Substantia nigra (tissue), 51 donors: ENCODE measurements at places on chromosomes 11 and 22.
A peak's percentile ranks its signal among the peaks of the same experiment; 100 is the strongest.

GRCh38 chr22:40726514-40726913 is 47.2 kb downstream of the MCHR1 start:
- DNase-seq: no peak

DNA sequence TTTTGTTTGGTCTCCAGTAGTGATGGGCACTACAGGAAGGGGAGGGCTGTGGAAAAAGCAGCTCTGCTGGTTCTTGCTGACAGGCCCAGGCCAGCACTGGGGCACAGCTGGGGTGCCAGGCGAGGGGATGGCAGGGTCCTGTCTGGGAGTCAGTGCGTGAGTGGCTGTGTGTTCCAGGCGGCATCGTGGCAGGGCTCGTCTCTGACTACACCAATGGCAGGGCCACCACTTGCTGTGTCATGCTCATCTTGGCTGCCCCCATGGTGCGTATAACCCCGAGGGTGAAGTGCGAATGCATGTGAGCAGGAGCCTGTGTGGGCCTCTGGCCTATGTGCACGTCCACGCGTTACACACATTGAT is 20.9 kb downstream of the SLC37A2 start:
- no peak for DNase-seq

DNA sequence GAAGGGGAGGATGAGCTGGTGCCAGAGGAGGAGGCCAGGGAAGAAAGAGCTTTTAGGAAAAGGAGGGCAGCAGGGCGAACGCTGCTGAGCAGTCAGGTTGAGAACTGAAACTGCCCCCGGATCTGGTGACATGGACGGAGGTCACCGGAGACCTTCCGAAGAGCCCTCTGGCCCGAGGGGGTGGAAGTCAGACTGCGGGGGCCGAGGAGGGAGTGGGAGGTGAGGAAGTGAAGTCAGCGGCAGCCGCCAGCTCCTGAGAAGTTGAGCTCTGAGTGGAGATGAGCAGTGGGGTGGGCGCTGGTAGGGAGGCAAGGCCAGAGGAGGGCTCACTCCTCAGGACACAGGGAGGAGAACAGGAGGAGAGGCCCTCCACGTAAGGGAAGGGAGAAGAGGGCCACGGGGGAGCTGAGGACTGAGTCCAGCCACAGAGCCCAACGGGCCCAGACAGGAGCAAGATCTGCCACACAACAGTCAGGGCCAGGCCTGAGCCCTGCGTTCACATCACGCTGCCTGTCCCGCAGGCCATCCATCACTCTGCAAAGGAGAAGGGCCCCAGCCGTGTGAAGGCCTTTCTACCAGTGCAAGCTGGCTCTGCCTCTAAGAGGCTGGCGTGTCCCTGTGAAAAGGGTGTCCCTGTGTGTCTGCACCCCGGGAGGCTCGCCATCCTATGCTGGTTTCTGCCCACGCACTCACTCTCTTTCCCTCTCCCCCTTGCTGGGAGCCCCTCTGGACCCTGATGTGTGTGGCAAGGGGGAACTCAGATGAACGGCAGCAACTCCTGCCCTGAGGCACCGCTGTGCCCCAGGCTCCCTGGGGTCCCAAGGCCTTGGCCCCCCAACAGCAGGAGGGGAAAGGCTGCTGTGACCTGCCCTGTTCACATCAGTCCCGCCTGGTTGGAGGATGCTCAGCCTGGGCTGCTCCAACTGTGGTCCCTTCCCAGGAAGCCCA is 19.0 kb upstream of the LRRC32 start:
- peak; percentile 15 for DNase-seq

GRCh38 chr22:41499624-41500280 is 30.8 kb downstream of the ACO2 start:
- DNase-seq: no peak

DNA sequence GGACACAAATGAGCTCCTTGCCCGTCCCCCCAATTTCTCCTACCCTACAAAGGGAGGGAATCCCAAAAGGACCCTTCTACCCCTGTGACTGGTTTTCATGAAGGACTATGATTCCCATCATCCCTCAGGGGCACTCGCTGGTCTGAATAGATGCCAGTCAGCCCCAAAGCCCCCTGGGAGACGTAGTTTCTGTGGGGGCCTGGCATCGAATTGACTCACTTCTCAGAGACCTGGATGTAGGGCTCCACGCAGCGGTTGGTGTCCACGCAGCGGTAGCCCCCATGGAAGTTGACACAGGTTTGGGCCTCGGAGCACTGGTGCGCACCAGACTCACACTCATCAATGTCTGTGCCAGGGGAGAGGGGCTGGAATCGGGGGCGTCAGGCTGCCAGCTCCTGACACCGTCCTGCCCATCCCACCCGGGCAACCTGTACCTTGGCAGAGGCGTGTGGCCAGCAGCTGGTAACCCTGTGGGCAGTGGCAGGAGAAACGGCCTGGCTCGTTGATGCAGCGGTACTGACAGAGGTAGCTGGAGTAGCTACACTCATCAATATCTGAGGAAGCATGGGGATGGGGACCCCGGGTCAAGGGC is 4.4 kb downstream of the EFEMP2 start:
- DNase-seq: no peak

DNA sequence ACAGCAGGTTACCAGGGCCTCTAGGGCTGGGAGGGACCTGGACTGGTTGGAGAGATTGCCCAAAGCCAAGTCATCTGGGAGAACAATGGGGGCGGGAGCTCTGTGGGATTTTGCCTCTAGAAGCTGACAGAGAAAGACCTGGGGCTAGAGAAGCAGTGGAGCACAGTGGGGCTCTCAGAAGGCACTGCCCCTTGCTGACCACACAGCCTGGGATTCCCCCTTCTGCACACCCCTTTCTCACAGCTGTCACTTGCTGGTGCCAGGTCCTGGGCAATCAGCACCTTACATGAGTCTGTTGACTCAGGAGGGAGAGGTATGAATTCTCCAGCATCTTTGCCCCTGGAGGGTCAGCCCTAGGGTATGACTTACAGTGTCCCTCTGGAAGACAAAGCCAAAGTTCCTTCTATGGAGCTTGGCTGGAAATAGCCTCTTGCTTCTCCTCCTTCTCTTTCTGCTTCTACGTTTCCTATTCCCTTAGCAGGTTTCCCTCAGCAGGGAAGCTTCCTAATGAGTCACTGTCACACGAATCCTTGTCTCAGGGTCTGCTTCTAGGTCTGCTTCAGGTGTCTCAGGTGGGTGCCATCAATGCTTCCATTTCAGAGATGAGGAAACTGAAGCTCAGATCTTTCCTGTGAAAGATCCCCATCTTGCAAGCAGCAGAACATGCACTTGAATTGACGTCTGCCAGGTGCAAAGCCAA is 27.0 kb downstream of the GDPD5 start:
- DNase-seq: no peak

GRCh38 chr11:43967661-43968060 is 25.2 kb downstream of the C11orf96 start:
- DNase-seq: no peak

DNA sequence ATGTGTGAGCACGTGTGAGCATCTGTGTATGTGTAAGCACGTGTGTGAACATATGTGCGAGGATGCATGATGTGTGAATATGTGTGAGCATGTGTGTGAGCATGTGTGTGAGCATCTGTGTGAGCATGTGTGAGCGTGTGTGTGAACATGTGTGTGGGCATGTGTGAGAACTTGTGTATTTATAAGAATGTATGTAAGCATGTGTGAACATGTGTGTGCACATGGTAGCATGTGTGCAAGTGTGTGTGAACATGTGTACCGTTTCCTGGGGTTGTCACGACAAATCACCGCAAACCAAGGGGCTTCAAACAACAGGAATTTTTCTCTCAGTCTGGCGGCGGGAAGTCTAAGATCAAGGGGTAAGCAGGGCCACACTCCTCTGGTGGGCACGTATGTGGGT is 238.3 kb downstream of the CTTN start:
- DNase-seq: no peak

DNA sequence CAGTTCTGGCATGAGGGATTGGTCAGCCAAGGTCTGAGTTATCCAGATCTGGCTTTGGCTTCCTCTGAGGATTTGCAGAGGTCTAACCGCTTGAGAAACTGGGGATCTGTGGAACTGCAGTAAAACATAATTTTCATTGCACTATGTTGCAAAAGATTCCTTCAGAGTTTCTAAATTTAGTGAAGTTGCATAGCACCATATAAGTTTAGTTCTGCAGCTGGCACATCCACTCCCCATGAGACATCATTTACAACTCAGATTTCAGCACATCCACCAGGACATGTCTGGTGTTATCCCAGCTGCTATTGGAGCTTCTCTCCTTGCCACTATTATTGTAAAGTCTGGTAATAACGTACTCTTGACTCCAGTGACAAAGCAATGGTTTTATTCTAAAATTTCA is 181.5 kb downstream of the CWF19L2 start:
- no peak for DNase-seq

DNA sequence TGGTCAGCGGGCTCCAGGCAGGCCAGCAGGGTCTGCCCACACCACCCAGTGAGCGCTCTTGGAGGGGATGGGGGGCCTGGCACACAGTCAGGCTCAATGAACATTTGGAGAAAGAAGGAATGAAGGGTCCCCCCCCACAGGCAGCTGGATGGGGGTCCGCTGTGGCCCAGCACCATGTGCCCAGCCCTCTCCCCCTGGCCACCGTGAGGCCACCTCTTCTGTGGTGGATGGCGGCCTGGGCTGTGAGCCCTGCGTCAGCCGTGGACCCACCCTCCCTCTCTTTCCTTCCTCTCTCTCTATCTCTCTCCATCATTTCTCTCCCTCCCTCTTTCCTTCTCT is 35.1 kb upstream of the MUC5AC start:
- DNase-seq: no peak

GRCh38 chr11:58609723-58610122 is 12.7 kb upstream of the CNTF start:
- no peak for DNase-seq

GRCh38 chr22:35986088-35986487 is 42.5 kb downstream of the RBFOX2 start:
- DNase-seq: no peak

DNA sequence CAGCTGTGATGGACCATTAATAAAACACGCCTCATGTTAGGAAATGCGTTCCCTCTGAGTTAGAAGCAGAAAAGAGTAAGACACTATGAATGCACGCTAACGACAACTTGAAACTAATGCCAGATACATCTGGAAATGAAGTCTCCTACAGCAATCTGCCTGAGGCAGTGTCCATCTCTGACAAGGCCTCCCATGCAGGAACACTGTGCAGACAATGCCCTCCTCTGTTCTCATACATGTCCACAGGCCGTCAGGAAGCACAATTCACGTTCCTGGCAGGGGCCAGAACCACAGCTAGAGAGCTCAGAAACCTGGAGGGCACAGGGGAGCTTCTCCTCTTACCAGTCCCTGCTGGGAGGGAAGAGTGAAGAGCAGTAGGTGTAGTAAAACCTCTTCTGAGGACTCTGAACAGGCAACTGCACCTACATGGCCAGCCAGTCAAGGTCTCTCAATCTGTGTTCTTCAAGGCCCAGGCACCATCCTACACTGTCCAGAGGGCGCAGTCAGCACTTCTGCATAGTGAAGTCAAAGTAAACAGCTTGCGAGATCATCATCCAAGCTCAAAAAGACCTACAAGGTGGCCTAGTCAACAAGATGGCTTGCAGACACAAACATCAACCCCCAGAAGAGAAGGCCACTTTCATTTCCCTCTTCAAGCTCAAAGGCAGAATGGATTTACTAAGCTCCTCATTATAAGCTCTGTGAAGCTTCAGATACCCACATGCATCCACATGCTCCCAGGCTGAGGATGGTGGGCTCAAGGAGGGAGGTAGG is 41.5 kb upstream of the CYP2D6 start:
- DNase-seq: peak; percentile 38

DNA sequence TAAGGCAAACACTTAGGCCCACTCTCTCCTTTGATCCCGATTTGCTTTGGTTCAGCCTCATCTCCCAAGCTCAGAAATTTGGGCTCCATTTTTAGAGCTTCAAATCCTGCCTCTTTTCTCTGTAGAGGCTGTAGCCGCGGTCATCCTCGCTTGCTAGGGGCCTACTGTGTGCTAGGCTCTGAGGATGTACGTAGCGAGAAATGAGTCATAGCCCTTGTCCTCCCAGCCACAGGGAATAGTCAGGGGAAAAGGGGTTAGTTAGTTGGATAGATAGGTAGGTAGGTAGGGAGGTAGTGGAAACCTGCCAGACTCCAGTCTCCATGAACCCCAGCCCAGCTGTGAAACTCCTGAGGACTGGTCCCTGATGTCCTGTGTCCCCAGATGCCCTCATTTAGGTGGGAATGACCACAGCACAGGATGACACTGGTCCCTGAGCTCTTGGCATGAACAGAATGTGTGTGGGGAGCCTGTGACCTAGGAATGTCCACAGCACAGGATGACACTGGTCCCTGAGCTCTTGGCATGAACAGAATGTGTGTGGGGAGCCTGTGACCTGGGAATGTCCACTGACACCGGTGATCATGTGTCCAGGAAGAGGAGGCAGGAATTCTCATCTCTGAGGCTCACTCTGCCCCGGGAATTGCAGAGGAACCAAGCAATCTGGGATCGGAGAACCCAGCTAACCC is 21.4 kb upstream of the HMOX1 start:
- DNase-seq: no peak

- DNase-seq: peak; percentile 62
These were observed 115.9 kb downstream of the CEP164 start for GRCh38 chr11:117443266-117444186.

- no peak for DNase-seq
These were observed 14.6 kb downstream of the CABP7 start for GRCh38 chr22:29734406-29734805.

DNA sequence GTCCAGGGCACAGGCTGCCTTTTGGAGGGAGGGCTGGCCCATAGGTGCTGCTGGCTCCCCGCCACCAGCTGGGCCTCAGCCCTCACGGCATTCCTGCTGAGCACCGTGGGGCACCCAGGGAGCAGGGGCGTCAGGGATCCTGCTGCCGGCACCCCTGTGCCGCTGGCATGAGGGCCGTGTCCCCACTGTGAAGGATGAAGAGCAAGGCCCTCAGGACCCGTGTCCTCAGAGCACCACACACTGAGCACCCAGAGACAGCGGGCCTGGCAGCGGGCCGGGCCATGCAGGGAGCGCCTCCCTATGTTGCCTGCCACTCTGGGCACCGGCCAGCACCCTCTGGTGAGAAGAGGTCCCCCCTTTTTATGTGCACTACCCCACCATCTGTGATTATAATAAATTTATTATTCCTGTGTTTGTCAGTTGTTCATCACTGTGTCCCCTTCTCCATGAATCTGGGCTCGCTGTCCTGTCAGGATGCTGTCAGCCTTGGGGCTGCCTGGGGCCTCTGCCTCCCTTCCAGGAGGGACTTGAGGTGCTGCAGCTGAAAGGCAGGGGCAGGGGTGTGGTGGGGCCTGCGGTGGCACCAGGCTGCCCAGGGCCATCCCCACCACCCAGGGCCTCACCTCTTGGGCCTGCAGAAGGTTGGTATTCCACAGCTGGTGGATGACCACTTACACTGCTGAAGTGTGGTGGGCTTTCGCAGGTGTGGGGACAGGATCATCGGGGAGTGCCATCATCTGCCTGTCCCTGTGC is 80.0 kb downstream of the MED15 start:
- DNase-seq: no peak

GRCh38 chr11:2534957-2535672 is 90.3 kb downstream of the KCNQ1 start:
- no peak for DNase-seq

GRCh38 chr22:16824716-16825687 is at the start of gene XKR3:
Gene XKR3 (minus strand): TSS chr22:16825411. CDS start chr22:16808073, 17,338 bp downstream.
- no peak for DNase-seq
